ENCODE measurements at places on chromosomes 3 and 15. TPM values are rescaled to one million over a fixed set of nuclear protein-coding genes. Genes with fewer than 3 reads are reported as not detected.

Gene FEZF2
- total RNA-seq = not detected

Gene CHCHD6
- 11.9 TPM for total RNA-seq

GRCh38 chr15:78880813-78881212, 8.1 kb downstream of the MORF4L1 start:
- no peak overlapping the region for H3K27ac ChIP-seq
- H3K27me3 ChIP-seq = no peaks in the 10 kb centered on the region
- peaks cover 16% of the 10 kb centered on the region for H3K4me1 ChIP-seq
- no peak overlapping the region for H3K4me3 ChIP-seq
- no peak for DNase-seq

GRCh38 chr3:56983427-56983826, 77.0 kb upstream of the SPATA12 start:
- H3K27ac ChIP-seq = no peak overlapping the region
- no peaks in the 10 kb centered on the region for H3K4me1 ChIP-seq
- H3K4me3 ChIP-seq = no peak overlapping the region
- no peak for DNase-seq
- H3K36me3 ChIP-seq = no peaks in the 10 kb centered on the region
- no peaks in the 10 kb centered on the region for H3K27me3 ChIP-seq

DNA sequence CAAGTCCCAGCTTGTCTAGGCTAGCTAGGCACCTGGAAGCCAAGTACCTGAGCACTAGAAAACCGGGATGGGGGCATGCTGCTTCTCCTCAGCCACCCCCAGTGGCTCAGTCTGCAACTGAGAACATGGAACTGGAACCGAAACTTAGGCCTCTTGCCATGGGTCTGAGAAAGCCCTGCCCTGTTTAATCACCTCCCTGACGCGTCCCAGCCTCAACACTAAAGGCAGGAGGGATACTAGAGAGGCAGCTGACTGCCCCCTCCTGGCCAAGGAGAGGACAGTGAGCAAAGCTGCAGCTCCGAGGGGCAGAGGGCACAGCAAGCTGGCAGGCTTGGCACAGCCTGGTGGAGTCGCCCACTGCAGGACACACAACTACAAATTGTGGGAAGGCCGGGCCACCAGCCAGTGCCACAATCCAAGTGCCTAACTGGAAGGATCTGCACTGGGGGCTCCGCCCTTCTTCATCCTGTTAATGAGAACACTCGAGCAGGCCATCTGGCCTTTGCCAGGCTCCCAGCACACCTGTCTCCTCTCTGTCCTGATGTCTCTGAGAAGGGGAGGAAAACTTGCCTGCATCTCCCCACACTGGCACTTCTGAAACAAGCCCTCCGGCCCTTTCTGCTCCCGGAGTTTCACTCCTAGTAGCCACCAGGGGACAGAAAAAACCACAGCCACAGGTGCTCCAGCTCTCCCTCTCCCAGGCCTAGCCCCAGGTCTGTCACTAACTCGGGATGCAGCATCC, 53.7 kb downstream of the BDH1 start:
- peaks cover 19% of the 10 kb centered on the region for H3K4me1 ChIP-seq
- H3K27ac ChIP-seq = peak overlapping the region; percentile 63
- no peaks in the 10 kb centered on the region for H3K36me3 ChIP-seq
- DNase-seq = peak; percentile 57
- H3K27me3 ChIP-seq = no peaks in the 10 kb centered on the region

DNA sequence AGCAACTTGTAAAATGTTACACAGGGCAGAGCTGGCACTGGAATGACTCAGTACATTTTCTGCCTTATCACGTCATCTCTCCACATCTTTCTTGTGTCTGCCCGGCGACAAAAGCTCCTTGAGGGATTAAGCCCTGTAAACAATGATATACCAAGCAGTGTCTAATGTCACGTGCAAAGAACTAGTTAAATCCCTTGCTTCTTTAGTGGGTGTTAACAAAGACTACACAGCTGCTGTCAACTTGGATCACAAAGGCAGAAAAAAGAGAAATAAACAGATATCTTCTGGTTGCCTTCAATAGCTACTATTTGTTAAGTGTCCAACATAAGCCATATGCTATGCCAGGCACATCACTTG, 48.1 kb upstream of the FRMD4B start:
- peaks cover 9% of the 10 kb centered on the region for H3K4me1 ChIP-seq
- H3K4me3 ChIP-seq = no peak overlapping the region
- H3K27ac ChIP-seq = no peak overlapping the region
- DNase-seq = no peak
- no peaks in the 10 kb centered on the region for H3K36me3 ChIP-seq
- no peaks in the 10 kb centered on the region for H3K27me3 ChIP-seq

Gene TAGLN3
- total RNA-seq = not detected

DNA sequence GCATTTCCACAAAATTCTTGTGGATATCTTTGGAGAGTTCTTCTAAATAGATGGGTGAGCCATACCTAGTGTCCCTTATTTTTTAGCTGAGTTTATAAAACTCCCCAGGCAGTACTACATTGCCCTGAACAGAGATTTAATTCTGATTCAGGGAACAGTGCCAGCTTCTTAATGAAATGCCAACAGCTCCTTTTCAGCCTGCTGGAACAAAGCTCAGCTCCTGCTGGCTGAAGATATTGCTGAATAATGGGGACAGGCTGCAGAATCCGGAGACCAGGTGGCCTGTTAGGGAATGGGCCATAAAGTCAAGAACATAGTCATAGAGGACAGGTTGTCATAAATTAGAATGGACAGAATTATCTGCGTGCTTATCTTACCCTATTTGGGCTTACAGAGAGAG, 8.9 kb downstream of the HGD start:
- H3K27me3 ChIP-seq = no peaks in the 10 kb centered on the region
- no peaks in the 10 kb centered on the region for H3K36me3 ChIP-seq
- no peak overlapping the region for H3K27ac ChIP-seq
- no peak for DNase-seq

Gene CP
- 1.2 TPM for total RNA-seq

Gene AKAP13
- total RNA-seq = 67.0 TPM

GRCh38 chr3:71653414-71653807, 69.9 kb upstream of the FOXP1 start:
- H3K4me1 ChIP-seq = no peaks in the 10 kb centered on the region
- no peak overlapping the region for H3K4me3 ChIP-seq
- DNase-seq = no peak
- H3K27ac ChIP-seq = no peak overlapping the region
- no peaks in the 10 kb centered on the region for H3K36me3 ChIP-seq

Gene CD96
- 0.45 TPM for total RNA-seq

DNA sequence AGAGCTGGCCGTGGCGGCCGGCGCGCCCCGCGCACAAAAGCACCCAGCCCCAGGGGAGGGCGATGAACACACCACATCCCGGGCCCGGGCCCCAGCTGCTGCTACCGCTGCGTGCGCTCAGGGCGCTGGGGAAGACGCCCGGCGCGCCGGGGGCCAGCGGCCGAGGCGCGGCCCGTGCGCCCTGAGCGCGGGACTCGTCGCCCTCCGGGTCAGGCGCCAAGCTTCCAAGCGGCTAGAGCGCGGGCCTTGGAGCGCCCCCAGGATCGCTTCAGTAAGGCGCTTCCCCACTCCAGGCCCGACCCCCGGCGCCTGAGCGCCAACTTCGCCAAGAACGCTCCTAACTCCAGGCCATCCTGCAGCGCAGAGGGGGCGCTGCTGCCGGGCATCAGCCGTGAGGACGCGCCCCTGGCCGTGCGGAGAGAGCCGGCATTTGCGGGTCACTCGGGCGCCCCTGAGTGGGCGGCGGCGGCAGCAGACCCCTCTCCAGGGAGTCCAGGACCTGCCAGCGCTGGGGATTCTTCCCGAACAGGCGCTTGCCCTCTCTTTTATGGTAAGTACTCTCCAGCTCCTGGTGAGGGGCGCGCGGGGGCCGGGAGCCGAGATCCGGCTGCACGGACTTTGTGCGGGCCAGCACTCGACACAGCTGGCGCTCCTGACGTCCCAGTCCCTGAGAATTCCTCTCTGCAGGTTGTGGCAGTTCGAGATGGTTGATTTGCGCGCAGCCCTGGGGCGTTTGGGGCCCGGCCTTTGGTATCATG, 475 bp downstream of the SPSB4 start:
- no peaks in the 10 kb centered on the region for H3K4me1 ChIP-seq
- no peak for DNase-seq
- H3K36me3 ChIP-seq = no peaks in the 10 kb centered on the region
- H3K4me3 ChIP-seq = no peak overlapping the region
- no peak overlapping the region for H3K27ac ChIP-seq

Gene AAGAB
- total RNA-seq = 38.6 TPM
